MV-4-11 (cell line): ENCODE measurements at places on chromosomes 16 and 17.
A peak's percentile ranks its signal among the peaks of the same experiment; 100 is the strongest.

- no peak for DNase-seq
Measured at GRCh38 chr17:57612202-57613071, 132.7 kb downstream of the CCDC182 start.

DNA sequence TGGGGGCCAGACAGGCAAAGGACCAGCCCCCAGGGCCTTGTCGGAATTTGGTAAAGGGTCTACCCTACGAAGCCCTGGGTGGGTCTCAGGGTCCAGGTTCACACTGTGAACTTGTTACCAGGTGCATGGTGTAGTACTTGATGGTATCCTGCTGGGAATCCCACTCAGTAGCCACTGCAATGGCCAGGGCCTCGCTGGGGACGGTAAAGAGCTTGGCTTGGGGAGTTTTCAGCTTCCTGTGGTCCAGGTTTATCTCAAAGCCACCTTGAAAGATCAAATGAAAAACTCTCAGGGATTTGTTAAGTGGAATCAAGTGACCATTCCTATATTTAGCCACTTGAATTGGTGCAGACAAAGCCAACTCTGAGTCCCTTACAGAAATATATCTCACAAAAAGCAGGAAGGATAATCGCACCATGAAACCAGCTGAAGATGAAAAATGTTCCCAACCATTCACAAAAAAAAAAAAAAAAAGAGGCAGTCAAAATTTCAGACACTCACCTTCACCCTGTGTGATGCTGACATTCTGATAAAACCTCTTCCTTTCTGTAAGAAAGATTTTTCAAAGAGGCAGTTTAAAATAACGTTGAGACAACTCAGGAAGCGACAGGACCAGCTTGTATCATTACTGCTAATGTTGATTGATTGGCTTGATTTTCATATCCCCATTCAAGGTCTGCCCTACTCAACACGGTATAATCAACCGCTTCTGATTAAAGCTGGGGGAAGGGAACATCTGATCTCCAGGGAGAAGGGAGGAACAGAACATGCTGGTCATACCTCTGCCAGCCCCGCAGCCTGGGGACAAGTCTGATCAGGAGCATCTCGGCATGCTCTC is 10.6 kb downstream of the ATPAF2 start:
- no peak for DNase-seq

GRCh38 chr16:88073201-88073721 is 122.0 kb downstream of the BANP start:
- DNase-seq: no peak

- no peak for DNase-seq
Measured at GRCh38 chr17:30253312-30253711, 17.8 kb upstream of the SLC6A4 start.

GRCh38 chr16:79912592-79913310 is 312.2 kb upstream of the MAF start:
- DNase-seq: no peak

GRCh38 chr17:19650826-19651225 is 2.3 kb downstream of the ALDH3A2 start:
- no peak for DNase-seq

DNA sequence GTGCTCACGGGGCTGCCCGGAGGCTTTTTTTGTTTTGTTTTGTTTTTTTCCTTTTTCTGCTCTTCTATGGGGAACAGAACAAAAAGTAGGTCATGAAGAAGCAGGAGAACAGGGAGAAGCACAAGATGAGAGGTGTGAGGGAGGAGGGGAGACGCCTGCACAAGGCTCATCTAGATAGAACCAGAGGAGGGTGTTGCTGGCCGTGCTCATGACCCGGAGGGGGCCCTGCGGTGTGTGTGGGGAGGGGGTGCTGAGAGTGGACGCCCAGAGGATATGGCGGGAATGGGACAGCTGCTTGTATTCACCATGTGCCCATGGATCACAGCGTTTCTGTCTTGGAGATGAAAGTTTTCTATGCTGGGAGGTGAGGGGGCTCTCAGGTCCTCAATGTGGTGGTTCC is 183.7 kb downstream of the FOXL1 start:
- DNase-seq: no peak

- DNase-seq: no peak
Measured at GRCh38 chr17:19001907-19002590, 2.5 kb downstream of the FAM83G start.

DNA sequence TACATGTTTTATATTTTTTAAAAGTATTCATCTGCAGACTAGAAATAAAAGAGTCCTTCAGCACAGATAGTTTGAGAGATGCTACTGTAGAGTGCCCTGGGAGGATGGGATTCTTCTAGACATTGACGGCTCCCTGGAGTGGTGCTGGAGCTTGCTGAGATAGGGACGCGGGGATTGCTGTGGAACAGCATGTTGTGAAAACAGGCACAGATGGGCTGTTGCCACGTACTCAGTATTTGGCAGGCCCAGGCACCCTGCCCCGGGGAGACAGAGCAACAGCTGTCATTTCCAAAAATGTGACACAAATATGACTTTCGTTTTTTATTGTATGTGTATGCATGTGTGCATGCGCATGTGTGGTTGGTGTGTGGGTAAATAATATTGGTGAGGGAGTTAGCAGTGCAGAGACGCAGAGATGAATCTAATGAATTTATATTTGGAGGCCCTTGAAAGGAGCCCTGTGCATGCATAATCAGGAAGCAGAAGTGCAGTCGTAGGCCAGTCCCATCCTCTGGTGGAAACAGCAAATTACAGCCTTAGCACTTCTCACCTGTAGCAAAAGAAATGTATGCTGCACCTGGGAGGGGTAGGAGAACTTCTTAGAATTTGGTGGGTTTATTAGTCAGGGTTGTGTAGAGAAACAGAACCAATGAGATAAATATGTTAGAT is 6.2 kb upstream of the ABCA8 start:
- DNase-seq: no peak

DNA sequence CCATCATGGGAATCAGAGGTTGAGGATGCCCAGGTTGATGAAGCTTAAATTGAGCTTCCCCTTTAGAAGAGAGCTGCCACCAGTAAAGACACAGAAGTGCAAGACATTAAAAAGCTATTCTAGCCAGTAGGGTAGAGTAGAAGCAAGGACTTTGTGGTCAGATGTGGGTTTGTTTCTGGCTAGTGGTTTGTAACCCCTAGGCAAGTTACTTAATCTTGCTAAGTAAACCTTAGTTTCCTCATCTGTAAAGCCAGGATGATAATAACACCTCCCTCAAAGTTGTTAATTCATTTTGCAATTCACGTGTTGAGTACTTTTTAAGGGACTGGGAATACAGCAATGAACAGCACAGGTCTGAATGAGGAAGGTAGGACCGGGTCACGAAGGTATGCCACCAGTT is 3.6 kb downstream of the SNTB2 start:
- peak; percentile 87 for DNase-seq

GRCh38 chr17:73005360-73005759 is 87.1 kb downstream of the SLC39A11 start:
- DNase-seq: no peak

DNA sequence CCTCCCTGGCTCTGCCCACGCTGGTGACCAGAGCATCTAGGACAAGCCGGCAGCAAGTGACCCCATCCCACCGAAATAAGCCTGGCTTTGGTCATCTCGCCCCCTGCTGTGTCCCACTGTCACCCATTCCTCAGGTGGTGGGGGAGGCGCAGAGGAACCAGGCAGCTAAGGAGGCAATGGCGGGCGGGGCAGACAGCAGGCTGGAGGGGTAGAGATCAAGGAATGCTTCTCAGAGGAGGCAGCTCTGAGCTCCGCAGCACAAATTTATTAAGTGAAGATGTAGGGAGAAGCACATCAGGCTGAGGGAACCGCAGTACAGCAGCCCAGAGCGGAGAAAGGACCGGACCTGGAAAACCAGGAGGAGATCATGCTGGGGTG is 7.5 kb upstream of the KREMEN2 start:
- no peak for DNase-seq

- no peak for DNase-seq
Measured at GRCh38 chr16:54847609-54848008, 83.1 kb upstream of the IRX5 start.

GRCh38 chr16:69294051-69294450 is 17.1 kb upstream of the VPS4A start:
- DNase-seq: no peak

DNA sequence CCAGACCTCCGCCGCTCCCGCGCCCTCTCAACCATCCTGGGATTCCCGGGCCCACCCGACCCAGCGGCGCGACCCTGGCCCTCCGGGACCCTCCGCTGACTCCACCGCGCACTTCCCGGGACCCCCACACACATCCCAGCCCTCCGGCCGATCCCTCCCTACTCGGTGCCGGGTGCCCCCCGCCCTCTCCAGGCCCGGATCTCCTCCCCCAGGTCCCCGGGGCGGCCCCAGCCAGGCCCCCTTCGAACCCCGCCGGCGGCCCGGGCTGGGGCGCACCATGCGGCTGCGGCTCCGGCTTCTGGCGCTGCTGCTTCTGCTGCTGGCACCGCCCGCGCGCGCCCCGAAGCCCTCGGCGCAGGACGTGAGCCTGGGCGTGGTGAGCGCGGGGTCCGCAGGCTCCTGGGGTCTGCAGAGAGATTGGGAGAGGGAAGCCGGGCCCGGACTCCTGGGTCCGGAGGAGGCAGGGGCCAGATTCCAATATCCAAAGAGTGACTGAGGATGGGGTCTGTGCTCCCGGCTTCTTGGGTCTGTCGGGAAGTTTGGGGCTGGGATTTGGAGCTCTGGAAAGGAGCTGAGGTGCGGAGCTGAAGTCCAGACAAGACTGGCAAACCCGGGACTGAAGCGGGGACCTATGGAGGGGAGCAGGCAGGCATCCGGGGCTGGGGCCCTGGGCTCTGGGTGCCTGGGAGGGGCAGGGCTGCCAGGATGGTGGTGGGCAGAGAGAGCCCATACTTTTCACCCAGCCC is 453 bp downstream of the MMP25 start:
- no peak for DNase-seq

DNA sequence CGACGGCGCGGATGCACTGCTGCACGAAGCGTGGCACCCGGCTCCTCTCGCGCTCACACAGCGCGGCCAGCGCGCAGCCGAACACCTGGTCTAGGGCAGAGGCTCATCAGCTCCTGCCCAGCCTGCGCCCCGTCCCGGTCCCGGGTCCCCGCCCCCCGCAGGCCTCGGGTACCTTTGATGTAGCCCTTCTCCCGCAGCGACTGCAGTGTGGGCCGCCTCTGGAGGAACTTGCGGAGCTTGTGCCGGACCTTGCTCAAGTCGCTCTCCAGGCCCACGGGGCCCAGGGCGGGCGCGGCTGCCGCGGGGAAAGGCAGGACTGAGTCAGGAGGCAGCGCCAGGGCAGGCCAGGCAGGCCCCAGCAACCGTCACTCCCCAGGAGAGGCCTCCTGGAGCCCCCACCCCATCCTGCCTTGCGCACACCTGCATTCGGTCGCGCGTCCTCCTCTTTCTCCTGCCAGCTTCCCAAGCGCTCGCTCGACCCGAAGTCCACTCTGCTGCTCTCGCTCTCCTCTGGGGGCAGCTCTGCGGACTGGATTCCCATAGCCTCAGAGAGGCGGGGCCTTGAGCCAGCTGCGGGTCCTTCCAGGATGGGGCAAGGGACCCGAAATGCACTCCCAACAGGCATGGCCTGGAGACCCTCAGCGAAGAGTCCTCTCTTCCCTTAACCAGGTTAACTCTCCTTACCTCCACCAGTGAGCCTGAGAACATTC is 36.0 kb downstream of the ARHGAP27 start:
- no peak for DNase-seq

- no peak for DNase-seq
Measured at GRCh38 chr16:13289515-13289914, 388.1 kb downstream of the SHISA9 start.

DNA sequence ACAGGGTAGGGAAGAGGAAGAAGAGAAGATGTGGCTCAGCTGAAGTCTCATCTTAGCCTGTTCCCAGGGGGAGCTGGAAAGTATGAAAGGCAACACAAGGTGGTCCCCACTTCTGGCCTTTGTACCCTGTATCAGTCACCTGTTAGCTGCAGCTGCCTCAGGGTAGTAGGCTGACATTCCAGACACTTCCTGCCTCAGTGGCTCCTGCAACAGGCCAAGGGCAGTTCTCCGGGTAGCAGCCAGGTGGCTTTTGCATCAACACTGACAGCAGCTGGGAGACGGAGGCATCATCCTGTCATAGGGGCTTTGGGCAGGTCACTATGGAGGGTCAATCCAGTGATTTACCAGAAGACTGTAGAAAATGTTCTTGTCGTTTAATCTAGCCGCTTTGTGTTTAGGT is 124.0 kb downstream of the RGS9 start:
- DNase-seq: no peak

GRCh38 chr17:74484066-74484465 is 17.6 kb downstream of the CD300A start:
- no peak for DNase-seq

- no peak for DNase-seq
Measured at GRCh38 chr17:29588562-29589411, 661 bp downstream of the GIT1 start.

DNA sequence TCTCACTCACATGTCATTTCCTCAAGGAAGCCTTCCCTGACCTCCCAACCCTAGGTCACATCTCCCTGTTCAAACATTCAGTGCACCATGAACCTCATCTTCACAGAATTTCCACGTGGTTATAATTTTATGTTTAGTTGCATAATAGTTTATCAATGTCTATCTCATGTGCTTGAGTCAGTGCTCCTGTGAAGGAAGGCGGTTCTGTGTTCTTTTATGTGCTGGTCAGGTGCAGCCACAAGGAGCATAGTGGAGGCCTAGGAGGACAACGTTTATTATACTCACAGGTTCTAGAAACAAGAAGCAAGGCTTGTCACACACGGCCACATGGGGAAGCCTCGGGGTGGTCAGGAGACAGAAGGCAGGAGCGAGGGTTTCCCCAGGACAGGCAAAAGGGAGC is 34.5 kb upstream of the SCNN1B start:
- no peak for DNase-seq

GRCh38 chr17:65057531-65058090 is 1.1 kb upstream of the GNA13 start:
- no peak for DNase-seq

- no peak for DNase-seq
Measured at GRCh38 chr16:31219154-31219741, 2.3 kb upstream of the PYDC1 start.

- DNase-seq: no peak
Measured at GRCh38 chr17:73878923-73879322, 234.7 kb upstream of the SDK2 start.

DNA sequence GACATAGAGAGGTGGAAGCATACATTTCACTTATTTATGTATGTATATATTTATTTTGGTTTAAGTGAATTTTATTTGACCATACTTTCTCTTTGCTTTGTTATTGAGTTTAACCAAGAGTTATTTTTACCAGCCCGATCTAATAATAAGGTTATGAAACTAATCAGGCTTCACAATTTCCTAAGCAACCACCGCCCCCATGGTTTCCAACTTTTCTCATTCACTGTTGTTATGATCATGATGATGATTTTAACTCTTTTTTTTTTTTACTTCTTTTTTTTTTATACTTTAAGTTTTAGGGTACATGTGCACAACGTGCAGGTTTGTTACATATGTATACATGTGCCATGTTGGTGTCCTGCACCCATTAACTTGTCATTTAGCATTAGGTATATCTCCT is 30.6 kb downstream of the DNAH9 start:
- DNase-seq: no peak
